ENCODE measurements at places on chromosomes 16 and 17. TPM values are rescaled to one million over a fixed set of nuclear protein-coding genes. Genes with fewer than 3 reads are reported as not detected.

The CTCF gene
- total RNA-seq: 25.5 TPM

The SMIM36 gene
- not detected for total RNA-seq

The KCNH4 gene
- total RNA-seq: 0.15 TPM

The LITAFD gene
- not detected for total RNA-seq

The GNGT2 gene
- total RNA-seq: 2.8 TPM

The TBX6 gene
- 0.10 TPM for total RNA-seq

The ALOX15B gene
- total RNA-seq: not detected

The EVI2A gene
- total RNA-seq: 1.9 TPM

The IL34 gene
- total RNA-seq: 5.1 TPM

The STH gene
- total RNA-seq: not detected

The COTL1 gene
- total RNA-seq: 349 TPM

The ATP2A1 gene
- total RNA-seq: not detected

All from mammary microvascular endothelial cell (primary cell).